NCI-H1930 (cell line): ENCODE measurements at places on chromosomes 5 and 9.

GRCh38 chr5:112862085-112862484 lies 998 bp downstream of the SRP19 start:
- no peak for DNase-seq

- DNase-seq = no peak
Measured at GRCh38 chr5:151868451-151868850, 56.2 kb downstream of the GLRA1 start.

DNA sequence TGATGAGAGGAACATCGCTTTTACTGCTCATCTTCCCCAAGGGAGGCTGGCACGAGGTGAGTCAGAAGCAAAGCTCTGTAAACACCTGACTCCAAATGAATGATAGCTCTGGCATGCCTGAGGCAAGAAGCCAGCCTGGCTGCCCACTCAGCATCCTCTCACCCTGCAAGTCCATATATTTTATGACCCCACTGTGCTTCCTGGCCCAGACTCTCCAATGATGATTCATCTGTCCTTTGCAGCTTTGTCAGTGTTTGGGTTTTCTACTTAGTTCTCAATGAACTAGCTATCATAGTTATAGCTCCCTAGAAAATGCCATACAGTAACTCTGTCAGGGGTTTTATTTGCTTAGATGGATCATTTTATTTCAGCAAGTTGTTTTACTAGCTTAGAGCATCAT lies 52.1 kb upstream of the FSTL4 start:
- DNase-seq = no peak

- no peak for DNase-seq
Measured at GRCh38 chr9:21404146-21404545, 4.8 kb upstream of the IFNA8 start.

GRCh38 chr9:128419061-128419925 lies 1.4 kb upstream of the CERCAM start:
- DNase-seq = no peak

GRCh38 chr9:135486267-135487065 lies 6.9 kb downstream of the PPP1R26 start:
- DNase-seq = no peak

DNA sequence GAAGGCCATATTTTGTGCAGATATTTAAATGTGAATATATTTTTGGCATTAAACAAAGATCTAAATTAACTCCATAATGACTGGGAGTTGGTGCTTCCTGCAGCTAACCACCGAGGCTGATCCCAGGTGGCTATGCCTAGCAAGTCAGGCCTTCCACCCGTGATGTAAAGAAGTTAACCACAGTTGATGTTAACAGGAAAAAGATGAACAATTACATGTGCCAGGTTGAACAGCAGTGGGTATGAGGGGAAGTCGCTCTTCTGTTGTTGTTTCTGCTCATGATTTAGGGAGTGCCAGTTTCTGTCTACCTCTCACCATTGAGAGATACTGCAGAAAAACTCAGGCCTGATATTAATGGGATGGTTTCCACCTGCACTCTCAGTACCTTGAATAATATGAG lies 334.3 kb downstream of the EBF1 start:
- DNase-seq = no peak
